ENCODE measurements at places on chromosomes 11 and 22.

GRCh38 chr11:82732734-82733443, 775 bp downstream of the FAM181B start:
- DNase-seq: no peak

DNA sequence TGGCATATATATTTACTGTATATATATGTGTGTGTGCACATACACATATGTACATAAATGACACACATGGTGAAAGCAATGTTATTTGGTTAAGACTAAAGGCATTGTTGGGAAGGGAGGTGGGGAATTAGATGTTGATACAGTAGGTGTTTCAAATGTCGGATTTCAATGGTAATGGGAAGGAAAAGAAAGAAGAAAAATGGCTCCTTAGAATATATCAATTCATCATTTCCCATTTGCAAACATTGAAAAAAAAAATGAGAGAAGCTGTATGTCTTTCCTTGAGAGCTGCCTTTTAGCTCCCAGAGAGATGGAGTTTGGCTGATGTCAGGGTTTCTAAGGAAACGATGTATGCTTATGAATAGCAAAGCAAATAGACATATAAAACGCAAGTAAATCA, 33.4 kb upstream of the ATXN10 start:
- DNase-seq: no peak

DNA sequence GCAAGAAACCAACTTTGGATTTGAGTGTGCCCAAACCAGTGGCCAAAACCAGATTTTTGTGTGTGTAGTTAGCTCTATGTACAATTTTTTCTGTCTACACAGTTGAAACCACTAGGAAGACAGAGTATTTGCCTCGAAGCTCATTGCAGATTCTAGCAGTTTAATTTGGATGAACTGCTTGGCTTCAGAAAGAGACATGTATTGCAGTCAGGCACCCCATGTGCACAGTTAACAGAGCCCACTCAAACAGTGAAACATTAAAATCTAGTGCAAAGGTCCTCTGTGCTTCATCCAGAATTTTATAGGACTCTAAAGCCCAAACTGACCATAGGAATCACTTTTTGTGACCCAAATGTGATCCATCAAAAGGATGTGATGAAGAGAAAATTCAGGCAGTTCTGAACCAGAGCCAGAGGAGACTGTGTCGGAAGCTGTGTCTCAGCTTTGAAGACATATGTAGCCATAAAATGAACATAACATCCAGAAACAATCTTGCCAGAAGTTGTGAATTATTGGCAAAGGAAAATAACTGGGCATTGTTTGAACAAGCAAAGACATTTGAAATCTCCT, 82.7 kb downstream of the PANX1 start:
- no peak for DNase-seq

GRCh38 chr11:88626216-88626615, 288.7 kb upstream of the CTSC start:
- no peak for DNase-seq
